ENCODE measurements at places on chromosomes 4 and X.

DNA sequence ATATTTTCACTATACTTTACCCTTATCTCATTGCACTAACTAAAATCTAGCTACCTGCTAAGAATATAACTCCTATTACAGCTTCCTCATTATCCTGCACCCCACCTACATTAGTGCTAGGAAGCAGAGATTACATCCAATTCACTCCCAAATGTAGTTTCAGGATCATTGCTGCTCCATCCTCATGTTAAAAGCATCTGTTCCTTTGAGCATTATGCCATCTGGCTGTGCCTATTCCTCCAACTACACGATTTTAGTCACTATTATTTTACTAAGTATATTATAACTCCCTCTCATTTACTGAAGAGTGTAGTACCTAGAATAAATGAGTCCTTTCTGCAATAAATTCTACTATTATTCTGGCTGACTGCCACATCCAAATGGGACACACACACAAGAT lies 1586.9 kb downstream of the TECRL start:
- DNase-seq: no peak

DNA sequence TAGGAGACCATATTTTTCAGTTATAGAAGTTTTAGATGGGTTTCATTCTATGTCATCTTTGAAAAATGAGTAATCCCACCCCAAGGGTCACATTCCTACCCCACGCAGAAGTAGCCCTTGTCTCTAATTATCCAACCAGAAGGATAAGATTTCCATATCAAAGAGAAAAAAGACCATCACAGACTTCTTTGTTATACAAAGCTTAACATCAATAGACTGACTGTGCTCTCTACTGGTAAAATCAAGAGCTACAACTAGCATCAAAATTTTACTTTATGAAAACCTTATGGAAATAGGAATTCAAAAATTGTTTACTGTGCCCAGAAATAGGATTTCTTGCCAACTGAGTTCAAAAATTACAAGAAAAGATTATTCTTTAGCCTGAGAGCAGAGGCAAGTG lies 24.9 kb downstream of the TNMD start:
- DNase-seq: no peak

GRCh38 chr4:55259294-55259693 lies 86.7 kb upstream of the SRD5A3 start:
- no peak for DNase-seq

DNA sequence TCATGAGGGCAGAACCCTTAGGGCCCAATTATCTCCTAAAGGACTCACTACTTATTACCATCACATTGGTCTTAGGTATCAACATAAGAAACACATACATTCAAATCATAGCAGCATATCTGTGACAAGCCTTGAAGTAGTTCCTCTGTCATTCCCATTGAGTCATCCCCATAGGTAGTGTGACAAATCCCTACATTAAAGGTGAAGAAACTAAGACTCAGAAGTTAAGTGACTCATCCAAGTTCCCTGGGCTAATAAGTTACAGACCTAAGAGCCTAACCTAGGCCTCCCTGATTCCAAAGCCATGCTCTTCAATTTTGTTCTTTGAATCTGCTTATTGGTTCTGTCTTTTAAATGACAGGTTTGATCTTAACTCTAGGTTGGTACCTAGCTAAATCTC lies 58.2 kb downstream of the CD38 start:
- no peak for DNase-seq

DNA sequence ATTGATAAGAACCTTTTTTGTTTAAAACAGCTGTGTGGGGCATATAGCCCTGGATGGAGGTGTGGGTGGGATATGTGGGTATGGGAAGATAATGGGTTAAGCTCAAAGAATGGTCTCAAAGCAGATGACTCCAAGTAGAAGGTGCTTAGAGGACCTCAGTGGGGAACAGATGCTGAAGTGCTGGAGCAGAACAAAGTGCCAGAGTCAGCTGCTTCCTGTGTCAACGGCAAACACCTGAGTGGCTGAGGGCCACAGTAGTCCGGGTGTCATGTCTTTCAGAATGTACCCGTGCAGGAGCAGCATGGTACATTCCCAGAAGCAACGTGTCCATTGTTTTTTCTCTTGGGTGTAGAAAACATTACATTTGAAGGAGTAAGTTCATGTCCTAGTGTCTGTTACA lies 210.6 kb downstream of the CCNG2 start:
- no peak for DNase-seq

DNA sequence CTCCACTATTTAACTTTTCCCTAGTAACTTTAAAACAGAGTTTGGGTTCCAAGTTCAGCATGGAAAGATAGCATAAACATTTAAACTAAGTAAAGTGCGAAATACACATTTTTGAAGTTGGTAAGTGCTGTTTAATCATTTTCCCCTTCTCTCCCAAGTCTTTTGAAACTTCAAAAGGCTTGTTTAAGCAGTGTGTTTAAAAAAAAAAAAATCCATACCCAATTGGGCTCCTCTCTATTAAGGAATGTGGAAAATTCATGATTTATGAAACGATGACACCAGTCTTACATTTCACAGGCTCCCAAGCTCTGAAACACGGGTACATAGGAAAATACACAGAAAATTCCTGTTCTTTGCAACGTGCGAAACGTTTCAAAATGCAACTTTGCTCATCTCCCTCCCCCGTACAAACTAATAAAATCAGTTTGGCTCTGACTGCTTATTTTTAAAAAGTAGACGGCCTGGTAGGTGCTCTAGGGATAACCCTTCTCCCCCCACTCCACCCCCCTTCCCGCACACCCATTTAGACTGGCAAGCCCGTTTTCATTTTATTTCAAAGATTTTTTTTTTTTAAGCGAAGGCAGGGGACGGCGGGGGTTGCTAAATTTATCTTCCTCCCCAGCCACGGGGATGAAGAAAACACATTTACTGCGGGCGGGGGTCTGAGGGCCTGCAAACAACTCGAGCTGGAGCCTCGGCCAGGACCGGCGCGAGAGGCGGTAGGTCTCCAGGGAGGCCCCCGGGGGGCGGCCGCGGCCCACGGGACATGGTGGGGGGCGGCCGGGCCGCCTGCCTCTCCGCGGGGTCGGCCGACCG lies 786 bp upstream of the ZFX start:
- no peak for DNase-seq

DNA sequence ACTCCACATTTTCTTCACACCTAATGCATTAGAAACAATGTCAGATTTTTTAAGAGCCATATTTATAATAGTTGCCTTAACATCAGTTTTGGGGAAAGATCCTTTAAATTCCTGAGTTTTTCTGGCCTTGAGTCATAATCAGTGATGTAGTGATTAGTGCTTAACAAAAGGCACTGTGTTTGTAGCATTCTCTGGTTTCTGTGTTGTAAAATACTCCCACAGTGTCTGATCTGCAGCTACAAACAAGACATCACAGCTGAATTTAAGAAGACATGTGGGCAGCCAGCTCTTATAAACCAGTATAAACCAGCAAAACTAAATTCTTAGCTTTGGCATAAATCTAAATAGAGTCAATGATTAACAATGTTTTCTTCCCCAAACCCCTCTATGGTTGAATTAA lies 233.8 kb downstream of the FSTL5 start:
- DNase-seq: no peak

DNA sequence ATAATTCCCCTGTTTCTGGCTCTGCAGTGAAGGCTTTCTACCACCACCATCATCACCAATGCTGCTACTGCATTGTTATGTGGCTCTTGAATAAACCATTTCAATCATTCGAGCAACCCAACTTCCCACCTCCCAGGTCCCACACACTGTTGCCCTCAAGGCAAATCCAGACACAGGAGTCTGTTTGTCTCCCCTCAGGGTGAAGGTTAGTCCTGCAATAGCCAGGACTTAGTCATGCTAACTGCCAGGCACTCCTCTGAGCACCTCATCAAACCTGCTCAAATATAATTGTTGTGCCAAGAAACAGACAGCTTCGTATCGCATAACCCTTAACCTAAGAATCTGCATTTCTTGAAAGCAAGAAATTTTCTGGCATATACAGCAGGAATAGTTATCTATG lies 213.2 kb downstream of the KDR start:
- DNase-seq: no peak

GRCh38 chrX:12227412-12228041 lies 89.3 kb downstream of the FRMPD4 start:
- no peak for DNase-seq

DNA sequence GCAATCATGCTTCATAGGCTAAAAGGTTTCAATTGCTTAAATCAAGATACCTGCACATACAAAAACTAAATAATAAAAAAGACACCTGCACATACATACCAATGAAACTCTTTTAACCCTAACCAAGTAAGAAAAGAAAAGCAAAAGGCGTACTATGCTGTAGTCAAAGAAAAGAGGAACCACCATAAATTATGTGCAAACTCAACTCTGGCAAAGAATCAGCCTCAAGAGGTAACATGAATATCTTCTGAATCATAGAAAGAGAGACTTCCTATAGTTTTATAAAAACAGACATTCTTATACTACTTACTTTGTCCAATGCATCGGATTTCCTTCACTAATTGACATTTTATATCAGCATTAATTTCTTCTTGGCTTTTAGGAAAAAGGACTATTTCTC lies 29.3 kb downstream of the MMGT1 start:
- DNase-seq: no peak

GRCh38 chrX:10379878-10380277 lies 223.1 kb downstream of the CLCN4 start:
- no peak for DNase-seq

DNA sequence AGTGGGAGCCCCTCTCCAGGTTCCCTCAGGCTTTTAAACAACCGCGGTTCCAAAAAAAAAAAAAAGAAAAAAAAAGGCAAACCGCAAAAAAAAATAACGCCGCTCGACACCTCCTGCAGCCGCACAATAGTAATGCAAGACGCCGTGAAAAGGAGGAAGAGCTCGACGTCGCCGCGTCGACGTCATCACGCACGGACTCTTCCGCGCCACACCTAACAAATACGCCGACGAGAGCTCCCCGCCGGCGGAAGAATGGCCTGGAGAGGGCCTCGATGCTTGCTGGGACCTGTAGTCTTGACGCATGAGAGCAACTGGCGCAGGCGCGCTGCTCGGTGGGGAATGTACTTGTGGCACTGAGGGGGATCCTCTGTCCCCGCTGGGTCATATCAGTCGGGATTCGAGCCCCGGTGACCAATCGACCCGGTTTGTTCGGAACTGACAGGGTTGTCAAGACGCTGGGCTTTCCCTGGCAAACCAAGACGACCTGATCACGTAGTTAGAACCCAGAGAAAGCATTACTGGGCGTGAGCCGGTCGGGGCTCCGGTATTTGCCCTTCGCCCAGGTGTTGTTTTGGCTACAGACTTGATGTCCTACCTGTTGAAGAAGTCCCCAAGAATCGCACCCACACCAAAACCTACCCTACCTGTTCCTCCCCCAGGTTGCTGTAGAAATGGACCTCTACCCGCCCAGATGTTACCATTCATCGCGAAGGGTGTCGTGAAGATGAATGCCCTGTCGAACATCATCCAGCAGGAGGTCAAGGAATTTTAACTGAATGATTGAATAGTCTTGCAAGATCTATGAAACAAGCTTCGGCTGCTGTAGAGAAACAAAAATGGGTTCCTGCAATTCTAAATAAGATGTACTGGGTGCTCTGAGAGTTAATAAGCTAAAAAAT lies at the start of gene CBR4:
CBR4 (minus strand) TSS at position 131 of the 899 bp plus-strand sequence. CDS start 166 bp downstream, outside the sequence.
- peak; percentile 94 for DNase-seq

- DNase-seq: no peak
Observed at GRCh38 chr4:1759170-1759817, 33.8 kb upstream of the FGFR3 start.

GRCh38 chr4:6689506-6689960 lies 4.1 kb upstream of the S100P start:
- no peak for DNase-seq

GRCh38 chr4:142773505-142773904 lies 72.6 kb downstream of the INPP4B start:
- no peak for DNase-seq

DNA sequence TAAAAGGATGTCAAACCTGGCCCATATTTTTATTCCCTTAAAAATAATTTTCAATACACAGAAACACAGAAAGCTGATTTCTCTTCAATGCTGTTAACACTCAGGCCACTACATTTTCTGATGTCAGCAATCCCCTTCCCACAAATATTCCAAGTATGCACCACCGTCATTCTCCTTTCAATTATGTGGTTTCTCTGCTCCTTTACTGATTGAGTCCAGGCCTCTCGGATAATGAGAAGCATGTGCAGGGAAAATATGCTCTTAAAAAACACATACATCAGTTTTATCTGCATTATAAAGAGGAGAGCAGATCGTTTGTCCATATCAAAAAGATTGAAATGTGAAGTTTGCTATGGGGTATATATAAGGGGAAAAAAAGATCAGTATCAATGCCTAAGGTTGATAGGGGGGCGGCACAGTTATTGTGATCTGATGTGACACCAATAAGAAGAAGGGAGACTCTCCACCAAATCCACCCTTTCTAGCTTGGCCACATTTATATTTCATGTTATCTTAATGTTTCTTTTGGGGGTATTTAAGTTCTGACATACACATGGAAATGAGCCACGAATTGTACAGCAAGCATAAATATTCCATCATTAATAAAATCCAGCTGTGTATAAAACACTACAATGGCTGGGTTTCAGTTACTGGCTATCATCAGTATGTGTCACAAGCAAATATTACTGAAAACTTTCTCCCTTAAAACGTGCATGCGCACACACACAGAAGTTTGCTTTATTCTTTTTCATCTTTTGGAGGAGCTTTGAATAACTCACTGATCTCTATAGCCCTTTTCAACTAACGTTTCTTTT lies 6.4 kb downstream of the AMOT start:
- no peak for DNase-seq
